Stimulated activated CD4-positive, alpha-beta T cell treated with anti-CD3 and anti-CD28 coated beads, Interleukin-2, amount 100 ng/mL, for 4 hours (primary cell): ENCODE measurements at places on chromosomes 2 and 18.

- no peak for DNase-seq
Observed at GRCh38 chr2:309954-310510, 22.1 kb upstream of the ALKAL2 start.

GRCh38 chr2:65754219-65754618 lies 321.8 kb upstream of the SPRED2 start:
- no peak for DNase-seq

- peak; percentile 22 for DNase-seq
Observed at GRCh38 chr2:127355407-127356008, 32.3 kb downstream of the MAP3K2 start.

GRCh38 chr2:73131807-73132206 lies 19.1 kb upstream of the RAB11FIP5 start:
- DNase-seq: no peak

DNA sequence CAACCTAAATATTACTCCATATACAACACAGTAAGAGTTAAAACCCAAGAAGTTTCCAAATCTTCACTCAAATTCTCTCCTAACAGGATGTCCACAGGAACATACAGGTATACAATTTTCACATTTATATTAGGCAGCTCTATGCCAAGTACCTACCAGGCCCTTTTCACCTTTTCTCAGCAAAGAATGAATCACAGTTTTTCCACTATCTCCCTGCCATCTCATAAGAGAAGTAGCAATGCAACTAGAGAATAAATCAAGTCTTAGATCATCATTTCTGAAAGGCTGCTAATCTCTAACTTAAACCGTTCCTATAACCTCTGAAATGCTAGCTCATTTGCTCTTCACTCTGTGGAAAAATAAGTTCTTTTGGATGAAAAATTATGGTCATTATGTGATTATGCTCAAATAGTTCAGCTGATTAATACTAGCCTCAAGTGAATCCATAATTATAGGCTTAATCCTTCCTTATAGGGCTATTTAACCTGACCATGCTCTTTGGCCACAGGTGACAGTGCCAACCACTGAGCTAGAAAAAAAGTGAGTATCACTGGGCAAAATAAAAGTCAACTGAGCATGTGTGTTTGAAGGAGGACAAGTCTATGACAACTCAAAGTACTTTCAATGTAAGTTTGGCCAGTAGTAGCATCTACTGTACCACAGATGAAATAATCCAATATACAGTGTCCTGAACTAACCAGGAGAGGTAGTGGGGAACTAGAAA lies 79.7 kb downstream of the COBLL1 start:
- DNase-seq: no peak

DNA sequence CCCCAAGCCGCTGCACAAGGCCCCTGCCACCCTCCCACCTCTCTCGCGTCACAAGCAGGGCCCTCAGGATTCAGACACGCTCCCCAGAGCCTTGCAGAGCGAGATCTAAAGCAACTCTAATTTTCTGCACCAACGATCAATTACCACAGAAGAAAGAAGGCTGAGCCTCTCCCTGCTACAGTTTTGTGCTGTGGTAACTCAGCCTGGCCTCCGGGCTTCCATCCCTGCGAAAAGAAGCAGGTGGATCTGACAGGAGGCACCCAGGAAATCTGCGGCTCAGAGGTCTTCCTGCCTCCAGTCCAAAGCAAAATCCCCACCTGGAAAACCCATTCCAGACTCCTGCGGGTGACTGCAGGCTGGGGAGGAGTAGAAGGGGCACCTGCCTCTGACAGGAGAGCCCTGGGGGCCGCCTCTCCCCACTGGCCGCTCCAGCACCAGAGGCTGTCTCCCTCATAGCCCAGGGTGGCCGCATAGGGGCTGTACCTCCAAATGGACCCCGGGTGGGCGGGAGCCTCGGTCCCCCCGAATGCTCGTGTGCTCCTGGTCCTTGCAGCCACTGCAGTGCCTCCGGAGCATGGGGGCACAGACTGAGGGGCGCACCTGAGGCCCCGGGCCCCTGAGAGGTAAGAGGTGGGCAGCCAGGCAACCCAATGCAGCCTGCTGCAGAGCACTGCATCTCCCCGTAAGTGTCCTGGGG lies 31.0 kb downstream of the PXDN start:
- DNase-seq: no peak

DNA sequence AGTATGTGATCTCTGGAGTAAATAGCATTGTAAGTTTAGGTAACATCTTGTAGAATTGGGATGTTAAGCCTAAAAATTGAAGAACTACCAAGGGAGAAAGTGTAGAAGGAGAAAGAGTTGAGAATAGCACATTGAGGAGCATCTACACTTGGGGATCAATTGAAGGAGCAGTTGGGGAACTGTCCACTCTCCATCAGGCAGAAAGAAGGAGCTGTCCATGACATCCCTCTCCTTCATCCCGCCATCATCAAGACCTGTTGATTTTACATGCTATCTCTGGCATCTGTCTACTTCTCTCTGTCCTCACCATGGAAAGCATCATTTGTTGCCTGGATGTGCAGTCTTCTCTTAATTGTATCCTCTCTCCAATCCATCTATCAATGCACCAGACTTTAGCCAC lies 87.8 kb downstream of the CCDC141 start:
- DNase-seq: no peak

DNA sequence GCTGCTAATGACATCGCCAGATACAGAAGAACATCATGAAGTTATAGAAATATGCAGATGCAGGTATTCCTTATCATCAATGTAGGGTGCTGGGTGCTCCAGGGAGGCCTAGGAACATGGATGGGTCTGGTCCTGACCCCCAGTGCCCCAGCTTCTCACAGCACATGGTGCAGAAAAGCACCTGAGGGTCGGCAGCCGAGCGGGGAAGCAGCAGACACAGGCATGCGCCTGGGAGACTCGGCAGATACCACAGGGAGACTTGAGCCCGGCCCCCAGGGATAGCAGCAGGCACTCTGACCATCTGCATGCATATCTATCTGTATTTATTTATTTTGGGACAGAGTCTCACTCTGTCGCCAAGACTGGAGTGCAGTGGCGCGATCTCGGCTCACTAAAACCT lies 43.2 kb downstream of the TMEM18 start:
- no peak for DNase-seq

- no peak for DNase-seq
Observed at GRCh38 chr2:86069091-86069685, 36.5 kb downstream of the POLR1A start.

GRCh38 chr18:36830158-36830495 lies 1.2 kb downstream of the KIAA1328 start:
- DNase-seq: no peak

- no peak for DNase-seq
Observed at GRCh38 chr2:138182937-138183312, 218.7 kb downstream of the HNMT start.

- DNase-seq: no peak
Observed at GRCh38 chr2:171630089-171630770, 57.0 kb upstream of the DYNC1I2 start.

GRCh38 chr2:101124643-101125366 lies 26.4 kb downstream of the TBC1D8 start:
- DNase-seq: no peak

GRCh38 chr2:189685540-189686229 lies 11.2 kb downstream of the ANKAR start:
- DNase-seq: no peak

- DNase-seq: peak; percentile 73
Observed at GRCh38 chr2:74457549-74458131, 598 bp upstream of the WBP1 start.

- peak; percentile 14 for DNase-seq
Observed at GRCh38 chr2:236352761-236353593, 88.8 kb upstream of the ASB18 start.

GRCh38 chr2:223306371-223306770 lies 254.4 kb downstream of the KCNE4 start:
- no peak for DNase-seq

- no peak for DNase-seq
Observed at GRCh38 chr2:43024515-43025011, 201.8 kb downstream of the ZFP36L2 start.

DNA sequence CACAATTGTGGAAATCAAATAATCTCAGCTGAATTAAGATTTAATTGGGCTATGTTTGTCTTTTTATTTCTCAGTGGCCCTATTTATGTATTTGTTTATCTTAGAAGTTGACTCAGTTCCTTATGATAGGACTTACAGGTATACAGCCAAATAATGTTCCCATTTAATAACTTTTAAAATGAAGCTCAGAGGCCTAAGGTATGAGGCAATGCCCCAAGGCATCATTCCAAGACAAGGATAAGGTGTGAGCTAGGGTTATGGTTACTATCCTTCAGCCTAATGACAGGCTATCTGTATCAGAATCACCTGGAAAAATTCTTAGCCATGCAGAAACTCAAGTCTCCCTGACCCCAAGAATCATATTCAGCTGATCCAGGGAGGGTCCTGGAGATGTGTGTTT lies 7.4 kb upstream of the NRBP1 start:
- DNase-seq: no peak

DNA sequence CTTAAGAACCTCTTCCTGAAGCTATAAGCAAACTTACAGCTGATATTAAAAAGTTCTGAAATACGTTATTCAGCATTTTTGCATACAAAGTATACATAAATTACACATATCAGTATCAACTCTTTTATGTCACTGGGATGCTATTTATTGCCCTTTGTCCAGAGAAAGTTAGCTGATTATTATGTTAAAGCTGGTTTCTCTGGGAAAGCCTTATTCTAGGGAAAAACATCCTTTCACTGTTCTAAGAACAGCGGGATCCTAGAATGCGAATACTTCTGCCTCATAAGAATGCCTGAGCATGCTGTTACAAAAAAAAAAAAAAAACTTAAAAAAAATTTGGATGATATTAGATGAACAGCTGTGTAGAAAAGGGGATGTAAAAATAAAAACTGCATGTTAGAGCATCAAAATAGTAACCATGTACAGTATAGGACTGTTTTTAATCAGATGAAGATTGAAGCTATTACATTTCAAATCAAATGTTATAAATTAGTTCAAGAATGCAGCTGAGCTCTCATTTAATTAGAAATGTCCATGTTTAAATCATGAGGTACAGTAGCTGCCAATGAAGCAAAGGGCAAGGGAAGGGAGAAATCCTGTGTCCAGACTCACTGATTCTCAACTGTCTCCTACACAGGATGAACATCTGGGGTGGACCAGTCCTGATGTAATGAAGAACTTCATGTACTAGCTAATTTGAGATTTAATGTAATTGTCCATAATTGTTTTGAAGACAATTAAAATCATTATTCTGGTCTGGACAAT lies 8.2 kb downstream of the FTCDNL1 start:
- DNase-seq: no peak

DNA sequence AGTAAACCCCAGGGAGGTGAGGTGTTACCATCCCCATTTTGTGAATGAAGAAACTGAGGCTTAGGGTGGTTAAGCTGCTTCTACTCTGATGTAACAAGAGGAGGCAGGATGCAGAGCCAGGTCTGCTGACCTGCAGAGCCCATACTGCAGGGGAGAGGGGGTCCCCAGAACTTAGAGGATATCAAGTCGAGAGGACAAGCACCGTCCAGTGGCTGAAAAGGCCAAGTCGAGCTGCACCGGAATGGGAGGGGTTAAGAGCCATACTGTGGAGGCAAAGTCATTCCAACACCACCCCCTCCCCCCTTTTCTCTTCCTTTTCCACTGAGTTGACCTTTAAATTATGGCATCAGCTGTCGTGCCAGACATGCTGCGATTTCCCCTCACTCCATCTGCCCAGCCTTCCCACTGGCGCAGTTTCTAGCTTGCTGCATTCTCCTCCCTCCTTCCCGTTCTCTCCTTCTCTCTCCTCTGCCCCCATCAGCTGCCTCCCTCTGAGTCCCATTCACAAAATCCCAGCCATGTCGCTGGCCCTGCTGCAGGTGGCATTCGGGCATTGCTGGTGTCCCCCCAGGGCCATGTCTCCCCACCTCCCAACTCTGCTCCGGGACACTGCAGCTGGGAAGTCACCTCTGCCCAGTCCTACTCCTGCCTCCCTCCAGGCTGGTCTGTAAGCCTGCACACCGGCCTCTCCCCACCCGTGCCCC lies 346.9 kb downstream of the DYSF start:
- DNase-seq: no peak

DNA sequence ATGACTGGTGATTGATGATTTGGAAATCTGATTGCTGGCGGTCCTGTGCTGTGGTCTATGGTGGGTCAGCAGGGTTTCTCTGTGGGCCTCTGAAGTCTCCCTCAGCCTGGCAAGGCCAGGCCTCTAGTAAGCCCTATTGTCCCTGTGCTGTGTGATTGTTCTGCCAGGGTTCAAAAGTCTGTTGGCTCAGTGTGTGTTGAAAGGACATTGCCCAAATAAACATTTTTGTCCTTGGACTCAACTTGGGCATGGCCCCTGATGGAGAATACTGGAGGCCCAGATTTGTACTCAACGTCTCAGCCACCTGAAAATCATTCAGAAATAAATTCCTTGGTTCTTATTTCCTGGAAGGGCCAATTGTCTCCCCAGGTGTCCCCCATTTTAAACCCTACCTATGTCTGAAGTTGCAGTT lies 74.4 kb downstream of the MAP4K4 start:
- DNase-seq: no peak

DNA sequence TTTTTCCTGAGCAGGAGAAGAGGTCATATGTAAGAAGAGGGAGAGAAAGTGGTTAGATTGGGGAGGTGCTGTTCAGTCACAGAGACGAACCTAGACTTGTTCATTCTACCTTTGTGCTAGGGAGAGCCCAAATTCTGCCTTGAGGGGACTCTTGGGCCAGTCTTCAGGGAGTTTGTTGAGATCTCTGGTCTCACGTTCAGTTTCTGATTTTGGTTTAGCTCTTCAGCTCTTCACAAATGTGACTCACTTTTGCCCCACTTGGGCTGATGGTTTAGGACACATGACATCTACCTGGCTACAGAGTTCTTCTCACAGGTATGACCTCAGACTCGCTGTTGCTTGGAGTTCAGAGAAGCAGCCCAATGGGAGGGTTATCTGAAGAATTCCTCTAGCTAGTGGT lies 49.2 kb upstream of the DARS1 start:
- DNase-seq: no peak

DNA sequence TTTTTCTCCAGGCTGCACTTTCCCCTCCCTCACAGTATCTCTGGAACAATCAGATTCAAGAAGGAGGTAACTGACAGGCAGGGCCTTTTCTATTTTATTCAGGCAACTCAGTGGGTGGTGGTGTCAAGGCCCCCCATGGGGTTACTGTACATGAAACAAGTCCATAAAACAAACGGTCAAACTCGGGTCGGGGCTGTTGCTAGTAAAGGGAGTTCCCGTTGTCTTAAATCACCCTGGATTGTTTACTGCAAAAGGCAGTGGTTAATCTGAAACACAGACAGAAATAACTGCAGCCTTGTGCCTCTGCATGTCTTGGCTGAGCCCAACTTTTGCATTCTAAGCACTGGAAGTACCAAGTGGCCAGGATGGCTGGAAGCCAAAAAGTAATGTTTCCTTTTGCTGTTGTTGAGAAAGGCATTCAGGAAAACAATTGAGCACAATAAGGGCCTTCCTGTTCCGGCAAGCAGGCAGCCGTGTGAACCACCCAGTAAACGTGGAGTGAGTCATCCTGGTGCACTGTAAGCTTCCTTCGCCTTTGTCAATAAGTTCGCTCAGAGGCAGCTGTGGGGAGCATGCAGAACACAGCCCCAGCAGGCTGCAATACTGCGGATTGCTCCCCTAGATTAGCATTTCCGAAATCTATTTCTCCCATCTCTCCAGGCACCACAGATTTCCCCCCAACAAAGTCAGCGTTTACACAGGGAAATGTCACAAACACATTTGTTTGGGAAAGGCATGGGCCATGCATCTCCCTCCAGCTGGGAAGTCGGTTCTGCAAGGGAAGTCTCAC lies 149.6 kb downstream of the IRS1 start:
- DNase-seq: peak; percentile 27
